ENCODE measurements at places on chromosomes 6 and 20.

GRCh38 chr20:18527836-18528235, 20.1 kb downstream of the SEC23B start:
- H3K27ac ChIP-seq, result no peak overlapping the region
- peaks cover 85% of the 10 kb centered on the region for H3K36me3 ChIP-seq
- no peaks in the 10 kb centered on the region for H3K27me3 ChIP-seq
- no peak overlapping the region for H3K4me3 ChIP-seq
- no peak for DNase-seq

DNA sequence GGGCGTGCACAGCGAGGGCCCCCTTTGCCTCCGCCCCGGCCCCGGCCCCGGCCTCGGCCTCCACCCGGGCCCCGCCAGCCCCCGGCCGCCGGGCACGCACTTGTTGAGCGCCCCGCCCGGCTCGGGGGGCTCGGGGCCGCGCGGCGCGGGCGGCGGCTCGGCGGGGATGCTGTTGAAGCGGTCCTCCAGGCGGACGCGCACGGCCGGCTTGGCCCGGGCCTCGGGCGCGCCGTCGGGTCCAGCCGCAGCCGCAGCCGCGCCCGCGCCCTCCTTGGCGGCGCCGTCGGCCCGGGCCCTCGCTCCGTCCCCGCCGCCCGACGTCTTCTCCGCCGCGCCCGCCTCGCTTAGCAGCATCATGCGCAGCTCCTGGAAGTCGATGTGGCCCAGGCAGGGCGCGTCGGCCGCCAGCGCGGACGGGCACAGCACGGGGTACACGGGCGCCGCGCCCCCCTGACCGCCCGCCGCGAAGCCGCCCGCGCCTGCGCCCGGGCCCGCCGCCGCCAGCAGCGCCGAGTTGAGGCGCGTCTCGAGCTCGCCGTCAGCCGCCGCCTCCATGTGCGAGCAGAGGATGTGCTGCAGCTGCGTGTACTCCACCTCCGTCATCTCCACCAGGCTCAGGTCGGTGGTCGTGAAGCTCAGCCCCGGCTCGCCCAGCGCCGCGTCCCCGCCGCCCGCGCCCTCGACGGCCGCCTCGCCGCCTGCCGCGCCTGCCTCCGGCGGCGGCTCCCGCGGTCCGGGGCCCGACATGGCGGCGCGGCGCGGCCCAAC, 514 bp downstream of the TCFL5 start:
- peak overlapping the region; percentile 59 for H3K4me3 ChIP-seq
- H3K27ac ChIP-seq, result peak overlapping the region; percentile 65
- peaks cover 18% of the 10 kb centered on the region for H3K36me3 ChIP-seq
- DNase-seq, result peak; percentile 61
- no peaks in the 10 kb centered on the region for H3K27me3 ChIP-seq
- peaks cover 29% of the 10 kb centered on the region for H3K4me1 ChIP-seq

DNA sequence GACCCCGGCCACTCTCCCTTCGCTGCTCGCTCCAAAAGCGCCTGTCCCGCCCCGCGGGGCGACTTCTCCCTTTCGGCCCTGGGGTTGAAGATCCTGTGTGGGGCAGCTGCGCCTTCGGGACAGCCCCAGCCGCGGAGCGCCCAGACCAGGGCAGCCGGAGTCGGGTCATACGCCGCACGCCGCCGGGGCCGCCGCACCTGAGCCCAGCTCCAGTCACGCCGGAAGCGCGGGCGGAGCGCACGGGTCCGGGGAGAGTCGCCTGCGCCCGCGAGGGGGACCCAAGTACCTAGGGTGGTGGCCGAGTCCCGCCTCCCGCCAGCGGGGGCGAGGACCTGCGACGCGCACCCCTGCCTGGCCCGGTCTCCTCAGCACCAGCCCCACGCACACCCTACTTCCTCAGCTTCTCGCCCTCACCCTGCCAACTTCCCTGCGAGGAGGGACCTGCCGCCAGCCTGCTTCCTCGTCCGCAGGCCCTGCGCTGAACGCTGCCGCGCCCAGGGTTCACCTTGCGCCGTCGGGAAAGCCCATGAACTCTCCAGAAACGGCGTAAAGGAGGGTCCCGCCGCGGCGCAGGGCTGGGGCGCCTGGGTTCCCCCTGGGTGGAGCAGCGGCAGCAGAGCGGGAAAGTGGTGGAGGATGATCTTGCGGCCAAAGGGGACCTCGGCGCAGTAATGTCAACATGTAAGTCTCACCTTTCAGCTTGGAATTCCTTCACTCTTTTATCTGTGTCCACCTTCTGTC, at the start of gene ADGRG6:
Gene ADGRG6, plus strand, starts transcription at position 357 of the 741 bp plus-strand sequence. Its CDS starts 323 bp downstream, at position 680.
- H3K4me3 ChIP-seq, result no peak within 1 kb of the TSS
- no peak for DNase-seq
- H3K27me3 ChIP-seq, result no peaks in the 10 kb centered on the region
- H3K27ac ChIP-seq, result no peak within 1 kb of the TSS
- no peaks in the 10 kb centered on the region for H3K4me1 ChIP-seq
- no peaks in the 10 kb centered on the region for H3K36me3 ChIP-seq

- H3K4me3 ChIP-seq, result no peak overlapping the region
Observed at GRCh38 chr6:2917801-2918445, 14.8 kb upstream of the SERPINB9 start.

- no peak overlapping the region for H3K4me3 ChIP-seq
- peaks cover 12% of the 10 kb centered on the region for H3K36me3 ChIP-seq
- no peaks in the 10 kb centered on the region for H3K4me1 ChIP-seq
- H3K27ac ChIP-seq, result no peak overlapping the region
Observed at GRCh38 chr6:119207971-119208725, 129.7 kb upstream of the FAM184A start.

Measured in DND-41 (cell line).